ENCODE measurements at places on chromosomes 6 and 20. TPM values are rescaled to one million over a fixed set of nuclear protein-coding genes. Genes with fewer than 3 reads are reported as not detected.

The OR2W1 gene
- total RNA-seq = not detected

The CENPW gene
- 48.5 TPM for total RNA-seq

The SLC35B2 gene
- 30.1 TPM for total RNA-seq

The SIRPB2 gene
- not detected for total RNA-seq

The SGK2 gene
- 0.37 TPM for total RNA-seq

The CEP162 gene
- 11.5 TPM for total RNA-seq

The SLC13A3 gene
- total RNA-seq = 0.35 TPM

The TSPO2 gene
- not detected for total RNA-seq

The PBOV1 gene
- total RNA-seq = not detected

The SLC25A27 gene
- not detected for total RNA-seq

The DSP gene
- 0.04 TPM for total RNA-seq

The DAAM2 gene
- not detected for total RNA-seq

The APOM gene
- 3.9 TPM for total RNA-seq

The CCDC170 gene
- total RNA-seq = not detected

The KCNK15 gene
- total RNA-seq = not detected

The OR2J3 gene
- total RNA-seq = not detected

The WFDC2 gene
- total RNA-seq = not detected

- DNase-seq = no peak
Measured at GRCh38 chr20:891706-892080, 24.4 kb downstream of the ANGPT4 start.

DNA sequence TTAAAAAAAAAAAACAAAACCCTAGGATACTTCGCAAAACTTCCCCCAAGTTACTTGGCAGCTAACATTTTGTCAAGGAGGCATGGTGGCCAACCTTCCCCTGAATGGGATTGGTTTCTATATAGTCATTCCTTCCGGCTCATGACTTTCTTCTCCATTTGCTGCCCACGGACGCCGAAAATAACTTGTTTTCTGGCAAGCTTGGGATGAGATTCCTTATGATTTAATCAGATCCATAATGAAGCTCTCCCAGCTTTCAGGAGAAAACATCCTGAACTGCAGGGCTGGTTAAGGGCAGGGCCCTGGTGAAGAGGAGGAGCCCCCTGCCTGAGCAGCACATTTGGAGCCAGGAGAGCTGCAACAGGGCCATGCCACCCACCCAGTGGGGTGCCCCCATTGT lies 49.9 kb downstream of the PPP1R16B start:
- DNase-seq = no peak

GRCh38 chr6:42748203-42748898 lies 2.4 kb upstream of the TBCC start:
- no peak for DNase-seq

GRCh38 chr6:21279619-21280018 lies 313.9 kb upstream of the SOX4 start:
- no peak for DNase-seq

DNA sequence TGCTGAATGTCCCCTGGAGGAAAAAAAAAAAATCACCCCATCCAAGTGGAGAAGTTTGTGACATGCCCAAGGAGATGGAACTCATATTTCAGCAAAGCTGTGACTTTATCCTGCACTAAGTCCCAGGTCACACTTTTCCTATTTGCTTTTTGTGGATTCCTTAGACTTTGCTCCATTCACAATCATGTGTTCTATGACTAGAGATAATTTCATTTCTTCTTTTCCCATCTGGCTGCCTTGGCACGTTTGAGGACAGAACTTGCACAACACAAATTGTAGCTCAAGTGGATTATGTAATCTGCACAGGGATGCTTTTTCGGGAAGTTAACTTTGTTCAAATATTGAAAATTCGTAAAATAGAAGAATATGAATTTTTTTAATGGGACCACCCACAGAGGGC lies 100.7 kb upstream of the PTPN1 start:
- DNase-seq = no peak

- no peak for DNase-seq
Measured at GRCh38 chr6:14373648-14374437, 256.3 kb downstream of the CD83 start.

- no peak for DNase-seq
Measured at GRCh38 chr6:151553416-151554165, 59.8 kb downstream of the CCDC170 start.

GRCh38 chr6:157268396-157268795 lies 54.9 kb downstream of the TMEM242 start:
- no peak for DNase-seq

DNA sequence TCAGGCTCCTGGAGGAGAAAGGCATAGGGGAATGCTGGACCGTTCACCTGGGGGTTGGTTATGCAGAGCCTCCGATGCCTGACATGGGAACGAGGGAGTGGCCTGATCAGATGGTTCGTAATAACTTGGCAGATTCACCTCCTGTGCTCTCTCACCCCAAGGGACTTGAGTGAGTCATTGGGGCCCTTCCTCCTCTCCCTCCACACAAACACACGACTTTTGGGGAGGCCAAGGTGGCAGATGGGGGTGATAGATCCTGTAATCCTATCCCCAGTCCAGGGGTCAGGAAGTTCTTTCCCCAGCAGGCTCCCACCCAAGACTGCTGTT lies 45.6 kb upstream of the ARFGEF2 start:
- DNase-seq = no peak

- DNase-seq = no peak
Measured at GRCh38 chr6:25194172-25194678, 84.9 kb upstream of the CARMIL1 start.

GRCh38 chr6:157481865-157482249 lies 100.9 kb downstream of the ZDHHC14 start:
- no peak for DNase-seq

GRCh38 chr6:46894433-46894832 lies 27.3 kb downstream of the ADGRF5 start:
- DNase-seq = no peak

- no peak for DNase-seq
Measured at GRCh38 chr6:132816660-132817059, 2.3 kb downstream of the RPS12 start.

DNA sequence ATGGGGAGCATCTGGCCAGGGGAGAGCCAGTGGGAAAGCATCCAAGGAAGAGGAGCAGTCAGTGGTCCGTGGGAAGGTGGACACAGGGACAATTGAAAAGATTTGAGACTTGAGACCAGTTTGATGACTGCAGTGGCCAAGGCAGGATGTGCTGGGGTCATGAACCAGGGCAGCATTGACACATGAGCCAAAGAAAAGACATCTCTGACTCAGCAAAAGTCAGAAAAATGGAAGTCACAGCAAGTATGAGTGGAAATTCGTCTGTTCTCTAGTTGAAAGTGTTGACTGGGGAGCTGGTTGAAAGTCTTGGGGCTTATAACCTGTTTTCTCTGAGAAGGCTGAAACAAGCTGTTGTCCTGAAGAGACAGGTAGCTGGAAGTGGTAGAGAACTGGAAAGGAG lies 31.3 kb downstream of the RAB22A start:
- no peak for DNase-seq

GRCh38 chr20:20299904-20300303 lies 68.0 kb upstream of the INSM1 start:
- no peak for DNase-seq

DNA sequence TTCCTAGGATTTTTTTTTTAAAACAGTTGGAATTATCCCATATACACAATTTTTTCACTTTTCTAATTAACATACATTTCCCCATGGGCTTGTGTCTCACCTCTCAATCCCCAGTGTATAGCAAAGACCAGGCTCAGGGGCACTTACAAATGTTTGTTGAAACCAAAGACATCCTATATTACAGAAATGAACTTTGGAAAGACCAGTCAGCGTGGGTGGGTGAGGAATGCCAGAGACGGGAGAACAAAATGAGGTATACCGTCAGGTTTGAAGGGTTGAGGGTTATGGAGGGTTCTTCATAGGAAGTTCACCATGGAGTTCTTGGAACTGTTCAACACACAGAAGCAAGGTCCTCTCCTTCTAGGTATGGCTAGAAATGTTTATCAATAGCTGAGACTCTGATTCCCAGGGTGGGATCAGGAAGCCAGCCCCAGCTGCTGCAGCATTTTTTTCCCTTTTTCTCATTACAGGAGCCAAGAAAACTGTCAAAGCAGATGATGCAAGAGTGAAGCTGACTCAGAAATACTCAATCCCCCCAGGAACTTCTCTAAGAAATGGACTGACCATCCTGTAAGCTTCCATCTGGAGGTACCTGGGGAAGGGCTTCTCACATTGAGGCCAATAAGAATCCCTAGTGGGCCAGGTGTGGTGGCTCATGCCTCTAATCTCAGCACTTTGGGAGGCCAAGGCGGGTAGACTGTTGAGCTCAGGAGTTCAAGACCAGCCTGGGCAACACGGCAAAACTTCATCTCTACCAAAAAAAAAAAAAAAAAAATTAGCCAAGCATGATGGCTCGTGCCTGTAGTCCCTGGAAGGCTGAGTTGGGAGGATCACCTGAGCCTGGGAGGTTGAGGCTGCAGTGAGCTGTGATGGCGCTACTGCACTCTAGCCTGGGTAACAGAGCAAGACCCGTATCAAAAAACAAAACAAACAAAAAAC lies 15.9 kb upstream of the TBC1D20 start:
- no peak for DNase-seq

DNA sequence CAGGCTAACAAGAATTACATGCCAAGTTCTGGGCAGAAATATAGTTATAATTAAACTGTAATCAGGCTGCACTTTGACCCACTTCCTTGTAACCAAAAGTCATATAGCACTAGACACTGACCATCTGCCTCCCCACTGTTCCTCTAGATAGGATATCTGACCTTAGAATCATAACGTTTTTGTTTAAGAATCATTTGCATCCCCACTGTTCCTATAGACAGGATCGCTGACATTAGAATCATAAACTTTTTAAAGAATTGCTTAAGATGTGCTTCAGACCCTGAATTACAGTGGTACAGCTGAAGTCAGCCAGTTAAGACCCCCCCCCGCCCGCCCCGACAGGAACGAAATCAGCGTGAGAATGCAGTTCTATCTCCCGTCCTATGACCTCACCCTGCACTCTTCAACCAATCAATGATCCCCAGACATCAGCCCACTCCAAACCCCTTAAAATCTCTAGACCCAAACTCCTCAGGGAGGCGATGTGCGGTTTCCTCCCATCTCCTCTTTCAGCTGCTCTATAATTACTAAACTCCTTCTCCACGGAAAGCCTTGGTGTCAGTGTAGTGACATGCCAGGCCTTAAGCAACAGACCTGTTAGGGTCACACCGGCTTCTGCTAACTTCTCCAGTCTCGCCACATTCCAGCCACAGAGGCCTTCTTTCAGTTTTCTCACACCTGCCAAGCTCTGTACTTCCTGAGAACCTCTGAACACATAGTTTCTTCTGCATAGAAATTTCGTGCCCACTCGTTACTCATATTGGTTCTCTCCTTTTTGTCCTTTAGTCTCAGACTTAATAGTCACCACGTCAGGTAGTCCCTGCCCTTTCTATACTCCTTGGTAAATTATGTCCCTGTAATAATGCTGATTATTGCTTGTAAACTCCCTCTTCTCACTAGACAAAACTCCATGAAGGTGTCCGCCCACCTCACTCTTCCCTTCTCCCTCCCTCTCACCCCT lies 93.5 kb downstream of the DTNBP1 start:
- no peak for DNase-seq

GRCh38 chr6:131692031-131692430 lies 9.2 kb downstream of the OR2A4 start:
- no peak for DNase-seq

GRCh38 chr6:125793280-125793679 lies 2.5 kb downstream of the NCOA7 start:
- no peak for DNase-seq

Data from activated CD4-positive, alpha-beta T cell treated with anti-CD3 and anti-CD28 coated beads, Interleukin-2, amount 10 ng/mL, durations not matched to agents 7 days and 5 days (primary cell).